ENCODE measurements at places on chromosomes 4 and X.

DNA sequence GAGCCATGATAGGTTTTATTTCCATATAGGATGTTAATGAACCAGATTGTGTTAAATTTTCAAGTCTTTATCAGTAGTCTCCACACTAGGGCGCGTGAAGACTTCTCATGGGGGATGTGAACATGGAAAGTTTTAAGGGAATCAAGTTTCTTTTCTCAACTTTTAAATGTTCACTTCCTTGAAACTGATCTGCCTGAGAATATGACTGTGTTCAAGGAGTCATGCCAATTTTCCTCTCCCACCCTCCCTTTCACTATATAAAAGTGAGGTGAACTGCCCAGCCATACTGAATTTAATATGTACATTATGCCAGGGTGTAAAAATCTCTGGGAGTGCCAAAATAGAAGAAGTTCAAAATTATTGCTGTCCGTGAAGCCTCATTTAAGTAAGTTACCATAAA, 30.4 kb upstream of the HPGDS start:
- no peak for DNase-seq

DNA sequence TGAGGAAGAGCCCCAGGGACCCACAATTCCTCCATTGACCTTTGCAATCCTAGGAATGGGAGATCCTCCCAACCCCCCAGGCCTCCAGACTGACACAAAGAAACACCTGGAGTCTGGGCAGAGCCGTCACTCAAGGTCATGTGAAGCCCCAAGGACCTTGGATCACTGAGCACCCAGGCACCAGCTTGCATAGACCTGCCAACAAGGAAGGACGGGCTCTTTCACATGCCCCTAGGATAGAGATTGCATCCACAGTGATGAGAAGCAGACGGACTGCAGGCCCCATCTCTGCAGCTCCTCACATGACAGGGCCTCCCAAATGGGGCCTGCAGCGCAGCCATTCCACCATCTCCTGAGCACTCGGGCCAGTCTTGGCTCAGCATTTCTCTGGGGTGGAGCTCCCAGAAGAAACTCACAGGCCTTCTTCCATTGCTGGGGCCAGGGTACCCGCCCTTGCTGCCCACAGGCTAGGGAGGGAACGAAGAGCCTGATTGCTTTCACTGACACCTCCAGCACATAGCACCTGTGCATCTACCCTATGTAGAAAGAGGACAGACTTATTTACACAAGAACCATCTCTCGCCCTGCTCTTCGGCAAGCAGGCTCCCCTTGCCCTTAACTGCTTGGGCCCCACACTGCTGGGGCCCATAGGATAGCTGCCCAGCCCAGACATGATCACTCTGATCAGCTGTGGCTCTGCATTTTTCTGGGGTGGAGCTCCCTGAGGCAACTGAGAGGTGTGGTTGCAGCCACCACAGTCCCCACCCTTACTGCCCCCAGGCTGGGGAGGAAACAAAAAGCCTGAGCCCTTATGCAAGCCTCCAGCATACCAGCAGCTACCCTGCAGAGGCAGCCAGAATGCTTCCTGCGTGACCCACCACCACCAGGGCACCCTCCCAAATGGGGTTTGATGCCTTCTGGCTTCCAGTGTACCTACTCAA, 185.7 kb upstream of the ZCCHC13 start:
- DNase-seq: no peak

DNA sequence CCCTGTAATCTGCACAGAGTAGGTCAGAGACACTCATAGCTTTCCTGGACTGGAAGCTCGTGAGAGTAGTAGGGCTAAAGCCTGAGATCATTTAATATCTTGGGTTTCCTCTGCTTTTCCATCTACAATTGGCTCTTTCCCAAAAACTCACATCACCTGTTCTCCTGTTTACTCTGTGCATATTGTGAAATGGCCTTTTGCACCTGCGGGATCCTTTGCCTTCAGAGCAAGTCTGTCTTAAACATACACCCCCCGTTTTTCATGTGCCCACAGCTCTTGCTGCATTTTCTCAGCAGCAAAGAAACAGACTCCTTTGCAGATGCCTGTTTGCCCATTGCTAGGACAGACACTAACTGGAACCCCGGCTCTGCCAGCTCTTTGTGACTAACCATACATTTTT, 608.3 kb upstream of the PCDH10 start:
- DNase-seq: no peak

DNA sequence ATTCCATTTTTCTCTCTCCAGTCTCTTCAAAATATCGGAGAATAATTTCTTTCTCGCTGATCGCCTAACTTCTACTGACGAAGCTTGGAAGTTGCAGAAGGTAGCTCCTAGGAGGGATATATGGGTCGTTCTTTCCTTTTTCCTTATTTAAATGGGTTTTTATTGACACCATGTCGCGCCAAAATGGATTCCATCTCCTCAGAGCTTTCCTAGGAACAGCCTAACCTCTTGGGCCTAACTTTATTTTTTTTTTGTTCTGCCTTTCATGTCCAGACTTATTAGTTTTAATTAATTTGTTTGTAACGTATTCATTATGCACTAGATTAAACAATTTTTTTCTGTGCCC, 359.4 kb upstream of the ZCCHC13 start:
- DNase-seq: no peak

- DNase-seq: no peak
Measured at GRCh38 chr4:74362347-74362746, 2.6 kb upstream of the EREG start.

DNA sequence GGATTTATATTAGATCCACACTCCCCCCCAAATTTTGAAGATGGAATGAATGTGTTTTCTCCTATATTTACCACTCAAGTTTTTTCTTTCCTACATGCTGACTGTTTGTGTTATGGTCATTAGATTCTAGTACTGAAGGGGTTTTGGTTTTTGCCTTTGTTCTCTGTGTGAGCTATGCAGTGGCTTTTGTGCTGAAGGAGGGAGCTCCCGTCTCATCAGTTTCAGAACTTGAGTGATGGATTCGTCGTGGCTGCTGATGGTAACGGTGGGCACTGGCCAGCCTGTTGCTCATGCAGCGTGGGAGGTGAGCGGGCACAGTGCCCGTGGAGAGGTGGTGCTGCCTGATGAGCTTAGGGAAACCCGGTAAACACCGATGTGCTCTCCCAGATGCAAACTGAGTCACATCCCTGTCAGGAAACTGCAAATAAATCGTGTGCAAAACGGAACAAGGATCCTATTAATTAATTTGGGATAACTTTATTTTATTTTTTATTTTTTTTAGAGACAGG, 101.5 kb downstream of the SORBS2 start:
- DNase-seq: no peak

DNA sequence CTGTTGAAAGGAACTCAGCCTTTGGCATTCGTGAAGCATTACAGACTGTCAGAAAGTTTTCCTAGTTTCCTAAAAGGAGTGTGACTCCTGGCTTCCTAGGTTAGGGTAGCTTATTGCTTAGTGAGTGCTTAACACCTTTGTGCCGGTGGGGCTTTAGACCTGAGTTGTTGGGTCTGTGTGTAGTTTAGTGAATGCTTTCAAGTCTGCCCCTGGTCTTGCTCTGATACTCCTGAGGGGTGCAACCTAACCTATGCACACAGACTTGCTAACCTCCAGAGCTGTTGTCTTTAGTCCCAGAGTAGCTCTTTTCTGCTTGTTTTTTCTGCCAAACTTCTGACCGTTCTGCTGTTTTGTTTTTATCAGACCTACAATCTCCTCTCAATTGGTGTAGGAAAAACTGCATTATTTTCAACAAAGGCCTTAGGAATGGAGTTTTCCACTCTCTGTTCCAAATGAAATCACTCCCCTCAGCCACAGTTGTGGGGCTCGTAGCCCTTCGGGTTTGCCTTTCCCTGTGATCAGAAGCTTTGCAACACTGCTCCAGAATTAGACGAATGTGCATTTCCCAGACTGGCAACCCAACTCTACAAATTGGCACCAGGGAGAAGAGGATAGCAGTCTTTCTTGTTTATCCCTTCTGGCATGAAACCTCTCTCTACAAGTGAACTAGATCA, 1399.1 kb upstream of the PCDH7 start:
- no peak for DNase-seq

GRCh38 chrX:132565273-132565672, 76.4 kb upstream of the MBNL3 start:
- DNase-seq: no peak

- no peak for DNase-seq
Measured at GRCh38 chr4:124028182-124028581, 631.6 kb downstream of the SPRY1 start.

- no peak for DNase-seq
Measured at GRCh38 chrX:153306527-153307115, 14.9 kb downstream of the PNMA6F start.

DNA sequence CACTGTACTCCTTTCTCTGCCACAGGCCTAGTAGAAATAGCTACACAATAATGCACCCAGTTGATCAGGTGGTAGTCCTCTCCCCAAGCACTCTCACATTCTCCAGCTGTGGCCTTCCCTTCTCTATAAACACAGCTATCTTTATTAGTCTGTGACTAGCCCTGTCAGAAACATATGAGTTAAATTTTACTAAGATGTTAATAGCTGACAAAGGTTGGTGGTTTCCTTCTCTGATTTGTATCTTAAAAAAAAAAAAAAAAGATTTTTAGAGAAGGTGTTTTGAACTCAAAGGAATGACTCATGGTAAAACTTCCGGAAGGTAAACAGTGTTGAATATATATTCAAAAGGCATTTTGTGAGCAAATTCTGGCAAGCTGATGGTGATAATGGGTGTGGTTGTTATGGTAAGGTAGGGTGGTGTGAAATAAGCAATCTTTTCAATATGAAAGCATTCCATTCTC, 327.4 kb downstream of the PPP3CA start:
- DNase-seq: no peak

- no peak for DNase-seq
Measured at GRCh38 chrX:77814210-77814609, 28.2 kb upstream of the ATRX start.

Data from activated T-cell treated with anti-CD3 and anti-CD28 coated beads for 4 hours (primary cell).